ENCODE measurements at places on chromosomes 7 and 10.

- no peak for DNase-seq
Observed at GRCh38 chr7:121214657-121215056, 114.1 kb upstream of the WNT16 start.

- DNase-seq, result no peak
Observed at GRCh38 chr7:69283421-69283820, 314.9 kb upstream of the AUTS2 start.

GRCh38 chr10:37496061-37496460 is 361.3 kb downstream of the ZNF248 start:
- no peak for DNase-seq

DNA sequence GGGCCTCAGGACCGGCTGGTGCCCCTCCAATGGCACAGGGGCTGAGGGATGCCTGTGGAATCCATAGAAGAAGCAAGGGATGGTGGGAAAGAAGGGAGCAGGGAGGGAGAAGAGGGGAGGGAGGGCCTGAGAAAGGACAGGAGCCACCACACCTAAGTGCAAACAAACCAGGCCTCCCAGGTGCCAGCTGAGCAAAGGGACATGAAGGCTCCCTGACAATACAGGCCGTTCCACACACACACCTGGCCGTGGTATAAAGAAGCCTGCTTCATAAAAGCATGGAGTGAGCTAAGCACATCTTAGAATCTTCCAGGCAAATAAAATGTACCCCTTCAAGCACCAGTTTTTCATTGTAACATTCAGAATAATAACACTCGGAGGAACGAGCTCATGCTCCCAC is 54.0 kb downstream of the OAT start:
- no peak for DNase-seq

DNA sequence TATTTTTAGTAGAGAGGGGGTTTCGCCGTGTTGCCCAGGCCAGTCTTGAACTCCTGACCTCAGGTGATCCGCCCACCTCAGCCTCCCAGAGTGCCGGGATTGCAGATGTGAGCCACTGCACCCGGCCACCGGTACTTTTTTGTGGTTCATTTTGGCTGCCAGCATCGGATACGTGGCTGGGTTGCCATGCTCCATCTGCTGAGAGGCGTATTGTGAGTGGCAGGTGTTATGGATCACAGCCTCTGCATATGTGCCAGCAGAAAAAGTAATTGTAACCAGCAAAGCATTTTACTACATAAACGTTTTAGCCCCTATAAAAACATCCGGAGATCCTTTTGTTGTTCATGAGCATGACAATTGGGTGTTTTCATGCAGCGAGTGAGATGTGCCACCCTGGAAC is 7.1 kb downstream of the FOXK1 start:
- no peak for DNase-seq

DNA sequence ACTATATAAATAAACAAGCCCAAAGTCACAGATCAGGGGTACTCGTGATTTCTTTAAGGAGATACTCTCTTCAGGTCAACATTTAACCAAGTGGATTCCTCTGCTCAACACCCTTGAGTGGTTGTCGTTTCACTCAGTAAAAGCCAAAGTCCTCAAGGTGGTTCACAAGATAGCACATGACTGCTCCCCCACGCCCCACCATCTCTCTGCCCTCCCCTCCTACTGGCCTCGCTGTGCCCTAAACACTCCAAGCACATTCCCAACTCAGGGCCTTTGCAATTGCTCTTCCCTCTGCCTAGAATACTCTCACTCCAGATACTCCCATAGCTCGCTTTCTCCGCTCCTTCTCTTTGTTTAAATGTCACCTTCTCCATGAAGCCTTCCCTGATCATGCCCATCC is 72.1 kb upstream of the FHIP2A start:
- no peak for DNase-seq

- DNase-seq, result no peak
Observed at GRCh38 chr7:36372156-36372555, 17.5 kb upstream of the ANLN start.

- no peak for DNase-seq
Observed at GRCh38 chr10:89482256-89482655, 53.1 kb downstream of the SLC16A12 start.

- no peak for DNase-seq
Observed at GRCh38 chr7:18667466-18667865, 171.9 kb downstream of the HDAC9 start.

DNA sequence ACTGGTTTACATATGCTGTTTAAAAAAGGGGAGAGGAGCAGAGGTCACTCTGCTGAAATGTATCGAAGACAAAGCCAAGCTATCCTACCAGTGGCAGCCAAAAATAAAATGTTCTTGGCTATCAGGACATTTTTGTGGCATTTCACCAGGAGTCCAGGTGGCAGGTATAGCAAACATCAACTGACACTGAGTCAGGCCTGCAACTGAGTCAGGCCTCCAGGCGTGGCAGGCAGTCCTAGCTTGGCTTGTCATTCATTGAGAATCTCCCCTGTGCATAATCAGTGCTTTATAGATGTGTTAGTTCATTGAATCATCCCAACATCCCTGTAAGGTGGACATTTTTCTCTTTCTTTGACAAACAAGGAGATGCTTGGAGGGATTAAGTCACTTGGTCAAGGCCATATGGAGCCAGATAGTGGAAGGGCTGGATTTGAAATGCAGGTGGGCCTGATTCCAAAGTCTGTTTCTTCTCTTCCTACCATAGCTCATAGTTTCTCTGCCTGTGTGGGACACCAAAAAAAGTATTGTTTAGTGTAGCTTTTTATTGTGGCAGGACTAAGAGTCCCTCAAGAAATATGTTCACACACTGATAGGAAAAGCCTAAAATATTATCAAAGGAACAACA is 4.3 kb downstream of the DYNC1I1 start:
- DNase-seq, result no peak

- no peak for DNase-seq
Observed at GRCh38 chr7:16123117-16123770, 298.1 kb downstream of the CRPPA start.

DNA sequence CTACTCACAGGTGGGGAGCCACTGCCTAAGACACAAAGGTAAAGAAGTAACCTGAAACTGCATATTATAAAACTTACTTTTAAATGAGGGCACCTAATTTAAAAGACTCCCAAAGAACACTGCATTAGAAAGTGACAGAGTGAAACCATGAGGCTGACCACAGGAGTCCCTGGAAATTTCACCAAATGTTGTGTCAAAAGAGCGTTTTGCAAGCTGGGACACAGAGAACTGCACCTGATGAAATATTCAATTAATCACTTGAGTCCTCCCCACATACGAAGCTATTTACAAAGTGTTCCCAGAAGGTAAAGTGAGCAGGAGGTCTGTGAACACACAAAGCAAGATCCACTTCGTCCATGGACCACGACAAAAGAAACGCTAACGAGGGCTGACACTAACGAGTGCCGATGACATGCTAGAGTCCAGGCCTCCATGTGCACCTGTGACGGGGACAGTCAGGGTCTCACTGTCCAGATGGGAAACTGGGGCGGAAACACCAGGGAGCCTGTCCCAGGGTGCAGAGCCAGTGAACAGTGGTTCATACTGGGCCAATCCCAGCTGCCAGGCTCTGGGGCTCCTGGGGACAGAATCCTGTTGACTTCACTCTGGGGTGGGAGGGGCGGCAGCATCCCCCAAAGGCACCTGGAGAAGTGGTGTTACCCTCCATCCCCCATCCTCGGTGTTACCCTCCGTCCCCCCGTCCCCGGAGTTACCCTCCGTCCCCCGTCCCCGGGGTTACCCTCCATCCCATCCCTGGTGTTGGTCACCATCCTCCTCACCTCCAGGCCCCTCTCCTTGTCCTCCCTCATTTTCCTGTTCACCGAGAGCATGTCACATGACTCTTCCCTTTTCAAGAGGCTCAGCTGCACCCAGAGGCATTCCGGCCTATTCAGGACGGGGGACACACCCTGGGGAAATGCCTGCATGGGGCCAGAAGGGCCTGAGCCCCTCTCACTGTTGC is 63.4 kb downstream of the DIP2C start:
- DNase-seq, result no peak

DNA sequence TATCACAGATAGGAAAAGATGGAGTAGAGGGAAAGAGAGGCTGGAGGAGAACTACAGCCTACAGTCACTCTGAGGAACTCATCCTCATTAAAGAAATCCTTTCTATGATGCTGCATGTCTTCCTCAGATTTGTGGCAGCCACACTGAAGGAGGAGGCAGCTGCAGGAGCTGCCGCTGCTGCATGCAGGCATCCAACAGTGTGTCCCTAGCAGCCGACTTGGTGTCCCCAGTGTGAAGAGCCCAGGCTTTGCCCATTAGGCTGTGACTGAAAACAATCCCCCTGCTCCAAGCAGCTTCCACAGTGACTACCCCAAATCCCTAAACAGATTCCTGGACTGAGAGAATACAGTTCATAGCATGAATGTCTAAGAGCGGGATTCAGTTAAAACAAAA is 23.1 kb downstream of the SKIDA1 start:
- DNase-seq, result no peak

DNA sequence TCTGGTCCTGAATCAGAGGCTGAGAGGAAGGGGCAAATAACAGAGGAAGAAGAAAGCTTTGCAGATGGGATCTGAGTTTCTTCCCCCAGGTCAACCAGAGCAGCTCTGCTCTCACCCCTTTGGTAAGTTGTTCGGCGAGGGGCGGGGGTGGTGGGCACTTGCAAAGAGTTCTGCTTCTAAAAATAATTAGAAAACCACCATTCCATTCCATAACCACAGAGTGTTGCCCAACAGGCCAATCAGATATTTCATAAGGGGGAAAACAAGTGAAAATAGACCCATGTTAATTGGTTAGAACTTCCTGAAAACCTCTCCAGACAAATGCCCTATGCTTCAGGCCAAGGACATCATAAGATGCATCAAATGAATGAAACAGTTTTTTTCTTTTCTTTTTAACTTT is 43.6 kb upstream of the R3HCC1L start:
- no peak for DNase-seq

- DNase-seq, result no peak
Observed at GRCh38 chr7:91270372-91270771, 6.1 kb downstream of the FZD1 start.

DNA sequence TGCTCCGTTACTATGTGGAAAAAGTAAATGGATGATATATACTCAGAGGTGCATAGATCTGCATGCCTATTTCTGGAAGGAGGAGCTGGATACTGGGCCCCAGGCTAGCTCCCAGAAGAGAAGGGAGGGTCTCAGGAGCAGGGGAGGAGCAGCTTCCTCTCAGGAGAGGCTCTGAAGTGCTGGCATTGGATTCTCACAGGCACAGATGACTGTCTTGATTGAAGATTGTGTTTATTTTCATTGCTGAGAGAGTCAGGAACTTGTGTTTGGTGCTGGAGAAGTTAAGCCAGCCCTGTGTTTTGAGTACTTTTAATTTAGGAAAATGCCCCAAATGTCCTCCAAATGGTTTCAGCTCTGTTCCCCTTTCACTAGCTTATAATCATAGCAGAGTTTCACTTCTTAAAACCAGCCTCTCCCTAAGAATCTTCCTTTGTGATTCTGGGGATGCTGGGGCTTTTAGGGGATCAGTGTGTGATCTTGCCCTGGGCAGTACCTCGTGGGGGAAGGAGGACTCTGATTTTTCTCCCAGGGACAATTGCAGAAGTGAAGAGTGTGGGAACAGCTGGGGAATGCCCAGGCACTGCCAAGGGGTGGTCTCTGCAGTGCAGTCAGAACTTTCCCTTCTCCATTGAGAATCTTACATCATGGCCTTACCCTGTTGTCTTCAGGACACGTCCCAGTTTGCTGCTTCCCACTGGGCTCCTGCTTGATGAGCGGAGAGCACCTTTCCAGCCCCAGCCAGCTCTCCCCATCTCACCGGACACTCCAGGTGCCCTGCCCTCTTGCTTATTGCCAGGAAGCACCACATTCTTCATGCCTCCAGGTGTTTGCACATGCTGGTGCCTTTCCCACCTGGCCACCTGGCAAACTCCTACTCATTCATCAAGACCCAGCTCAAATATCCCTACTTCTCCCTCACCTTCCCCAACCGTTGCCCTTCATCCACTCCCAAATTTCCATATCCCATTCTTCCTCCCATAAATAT is 102.8 kb downstream of the ARHGAP22 start:
- no peak for DNase-seq

- no peak for DNase-seq
Observed at GRCh38 chr10:88598055-88598454, 11.5 kb downstream of the LIPJ start.

DNA sequence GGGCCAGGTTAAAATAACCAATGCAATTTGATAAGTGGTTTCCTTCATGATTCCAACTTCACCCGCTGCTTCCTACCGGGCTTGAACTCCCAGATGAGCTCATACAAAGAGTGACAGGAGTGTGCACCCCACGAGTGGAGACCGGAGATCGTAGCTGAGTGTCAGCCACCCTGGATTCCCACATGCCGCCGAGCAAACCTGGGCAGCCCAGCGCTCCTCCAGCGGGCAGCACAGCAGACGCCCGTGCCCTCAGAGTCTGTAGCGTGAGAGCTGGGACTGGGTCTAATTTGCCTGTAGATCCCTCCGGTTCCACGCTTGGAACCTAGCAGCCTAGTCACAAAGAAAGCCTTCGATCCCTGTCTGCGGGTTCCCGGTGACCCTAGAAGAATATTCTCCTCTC is 476.1 kb upstream of the MGMT start:
- DNase-seq, result no peak

DNA sequence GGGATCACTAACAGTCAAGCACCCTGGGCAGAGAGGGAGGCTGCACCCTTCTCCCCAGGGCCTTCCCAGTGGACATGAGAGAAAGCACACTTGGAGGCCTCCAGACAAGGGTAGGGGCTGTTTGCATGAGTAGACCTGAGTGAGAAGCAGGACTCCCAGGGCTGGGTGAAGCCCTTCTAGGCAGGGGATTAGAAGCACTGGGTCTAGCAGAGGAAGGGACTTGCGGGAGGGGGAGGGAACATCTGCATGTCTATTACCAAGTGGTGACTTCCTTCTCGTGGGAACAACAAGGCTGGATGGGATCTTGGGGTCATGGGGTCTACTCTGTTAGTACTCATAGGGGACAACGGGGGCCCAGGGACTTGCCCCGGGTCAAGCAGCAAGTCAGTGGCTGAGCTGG is 67.8 kb downstream of the EMX2 start:
- no peak for DNase-seq

DNA sequence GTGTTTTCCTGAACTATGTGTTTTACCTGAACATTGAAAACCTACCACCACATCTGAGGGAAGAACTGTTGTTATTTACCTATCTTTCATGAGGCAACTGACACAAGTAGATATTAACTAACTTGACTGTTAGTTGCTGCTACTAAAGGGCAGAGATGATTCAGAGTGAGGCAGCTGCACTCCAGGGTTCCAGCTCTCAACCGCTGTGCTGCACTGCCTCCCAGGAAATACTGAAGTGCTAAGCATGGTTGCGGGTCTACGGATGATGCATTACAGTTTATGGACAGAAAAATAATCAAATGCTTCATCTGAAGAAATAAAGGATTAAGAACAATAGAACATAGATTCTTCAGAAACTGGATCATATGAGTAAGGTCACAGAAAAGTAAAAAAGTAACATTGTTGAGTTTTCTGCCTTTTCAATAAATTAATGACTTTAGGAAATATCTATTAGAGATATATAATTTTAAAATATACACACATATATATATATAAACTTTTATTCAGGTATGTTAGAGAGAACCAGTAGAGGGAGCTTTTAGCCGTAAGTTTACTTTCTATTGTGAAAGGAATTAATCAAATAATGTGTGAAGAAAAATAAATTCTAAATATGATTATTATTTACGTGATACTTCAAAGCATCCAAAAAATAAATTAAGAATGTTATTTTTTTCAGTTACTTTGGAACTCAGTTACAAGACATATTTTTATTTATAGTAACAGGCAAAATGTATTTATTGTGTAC is 620.0 kb downstream of the CNTNAP2 start:
- no peak for DNase-seq

Measured in NCI-H1930 (cell line).